ENCODE measurements at places on chromosomes 3 and 15. TPM values are rescaled to one million over a fixed set of nuclear protein-coding genes. Genes with fewer than 3 reads are reported as not detected.
A peak's percentile ranks its signal among the peaks of the same experiment; 100 is the strongest.

DNA sequence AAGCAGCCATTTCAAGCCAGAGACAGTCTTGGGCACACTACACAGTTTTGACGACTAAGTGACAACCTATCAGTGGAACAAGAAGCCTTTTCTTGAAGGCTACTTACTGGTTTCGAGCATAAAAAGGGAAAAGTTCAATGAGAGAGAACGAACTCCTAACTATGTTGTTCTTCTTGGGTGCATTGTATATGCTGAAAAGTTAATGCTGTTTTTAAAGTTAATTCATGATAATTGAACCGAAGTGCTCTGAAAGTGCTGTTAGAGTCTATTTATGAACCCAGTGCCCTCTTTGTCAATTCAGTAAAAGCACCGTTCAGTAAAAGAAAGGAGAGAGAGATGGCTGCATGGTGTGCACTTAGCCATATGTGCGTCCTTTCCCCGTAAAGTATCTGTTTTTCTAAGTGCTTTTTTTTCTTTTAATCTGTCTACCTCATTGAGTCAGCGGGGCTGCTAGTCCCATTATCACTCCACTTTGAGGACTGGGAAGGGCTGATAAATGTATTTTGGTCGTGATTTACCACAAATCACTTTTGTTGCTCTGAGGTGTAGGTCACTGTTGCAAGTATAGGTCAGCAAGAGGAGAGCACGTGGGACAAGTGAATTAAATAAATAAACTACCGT lies 380.7 kb upstream of the GOLIM4 start:
- DNase-seq, result no peak

GRCh38 chr15:73746883-73747282 lies 6.3 kb downstream of the INSYN1 start:
- peak; percentile 48 for DNase-seq

DNA sequence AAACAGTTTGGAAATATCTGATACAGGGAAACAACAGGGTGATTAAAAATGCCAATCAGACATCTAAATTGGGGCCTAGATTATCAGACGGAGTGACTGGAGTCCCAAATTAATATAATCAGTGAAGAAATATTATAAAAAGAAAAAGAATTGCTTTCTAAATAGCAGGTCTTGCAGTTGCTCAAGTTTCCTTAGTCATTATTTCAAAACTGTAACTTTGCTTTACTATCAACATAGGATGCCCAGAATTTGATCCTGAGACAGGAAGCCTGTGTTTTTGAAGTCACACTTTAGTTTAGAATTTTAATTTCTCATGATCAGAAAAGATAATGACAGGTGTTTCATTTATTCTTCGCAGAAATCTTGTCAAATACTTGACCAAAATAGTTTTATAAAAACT lies 105.9 kb downstream of the IL1RAP start:
- DNase-seq, result no peak

- no peak for DNase-seq
Observed at GRCh38 chr15:66040211-66040892, 171.1 kb downstream of the RAB11A start.

- no peak for DNase-seq
Observed at GRCh38 chr15:81031203-81031602, 30.5 kb downstream of the TLNRD1 start.

DNA sequence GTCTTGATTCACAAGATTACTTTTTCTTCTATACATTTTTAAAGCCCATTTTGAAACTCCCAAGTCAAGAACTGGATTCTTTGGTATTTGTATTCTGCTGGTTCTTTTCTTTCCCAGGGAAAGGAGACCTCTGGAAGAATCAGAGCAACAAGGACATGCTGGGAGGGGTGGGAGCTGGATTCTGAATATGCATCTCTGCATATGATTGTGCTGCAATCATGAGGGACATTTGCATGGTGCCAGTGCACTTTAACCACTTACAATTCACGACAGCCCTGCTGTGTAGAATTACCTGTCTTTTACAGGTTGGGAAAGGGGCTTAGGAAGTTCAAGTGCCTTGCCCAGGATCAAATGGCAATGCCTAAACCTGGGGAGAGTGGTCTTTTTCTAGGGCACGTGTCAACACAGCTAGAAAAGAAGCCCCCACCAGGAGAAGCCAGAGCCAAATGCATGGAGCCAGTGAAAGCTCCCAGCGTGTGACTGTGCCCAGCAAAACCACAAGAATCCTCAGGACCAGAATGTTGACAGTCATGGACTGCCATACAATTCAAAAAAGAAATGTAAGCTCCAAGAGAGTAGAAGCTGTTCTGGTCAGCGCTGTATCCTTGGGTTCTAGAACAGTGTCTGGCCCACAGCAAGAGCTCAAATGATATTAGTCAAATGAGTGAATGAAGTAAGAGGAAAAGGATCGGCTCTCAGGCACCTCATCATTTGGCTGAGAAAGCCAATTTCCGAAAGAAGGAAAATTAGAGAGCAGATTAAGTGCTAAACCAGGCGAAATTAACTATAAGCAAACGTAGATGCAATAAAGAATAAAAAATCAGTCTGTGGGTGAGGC lies 84.5 kb upstream of the MEF2A start:
- DNase-seq, result no peak

DNA sequence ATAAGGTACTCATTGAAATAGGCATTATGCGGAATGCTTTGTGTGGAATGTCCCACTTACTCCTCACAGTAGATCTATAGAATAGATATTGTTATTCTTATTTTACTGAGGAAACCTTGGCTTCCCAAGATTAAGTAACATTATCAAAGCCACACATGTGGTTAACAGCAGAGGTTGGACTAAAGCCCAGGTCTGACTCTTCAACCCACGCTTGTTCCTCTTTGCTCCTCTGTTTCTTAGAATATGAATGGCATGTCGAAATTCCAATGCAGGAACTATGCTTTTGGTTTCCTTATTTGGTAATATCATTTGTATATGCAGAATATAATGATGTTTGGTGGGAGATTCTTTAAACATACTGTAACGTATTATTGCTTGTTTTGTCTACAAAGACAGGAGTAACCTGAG lies 818.8 kb upstream of the LMCD1 start:
- no peak for DNase-seq

DNA sequence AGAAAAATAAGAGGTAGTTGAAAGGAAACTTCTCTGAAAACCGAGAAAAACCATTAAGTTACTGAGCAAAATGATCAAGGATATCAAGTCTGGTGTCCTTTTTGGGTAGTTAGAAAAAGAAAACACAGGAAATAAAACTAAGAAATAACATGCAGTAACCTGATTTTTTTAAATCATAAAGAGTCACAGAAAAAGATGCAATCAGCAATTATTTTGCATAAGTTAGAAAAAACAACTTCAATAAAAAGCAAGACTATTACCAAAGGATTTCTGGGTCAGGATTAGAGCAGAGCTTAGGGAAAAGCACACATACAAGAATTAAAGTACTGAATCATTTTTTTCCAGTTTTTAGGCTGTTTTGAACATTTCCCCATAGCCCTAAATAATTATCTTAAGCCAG lies 28.5 kb upstream of the ANO10 start:
- no peak for DNase-seq

The C3orf62 gene
- 0.86 TPM for total RNA-seq

The CRABP1 gene
- 2.2 TPM for total RNA-seq

The THAP10 gene
- 9.6 TPM for total RNA-seq

The CTXN2 gene
- not detected for total RNA-seq

The PIGBOS1 gene
- 15.3 TPM for total RNA-seq
